ENCODE measurements at places on chromosomes 11 and 22.

- DNase-seq = no peak
Observed at GRCh38 chr11:26025676-26026075, 306.3 kb upstream of the ANO3 start.

DNA sequence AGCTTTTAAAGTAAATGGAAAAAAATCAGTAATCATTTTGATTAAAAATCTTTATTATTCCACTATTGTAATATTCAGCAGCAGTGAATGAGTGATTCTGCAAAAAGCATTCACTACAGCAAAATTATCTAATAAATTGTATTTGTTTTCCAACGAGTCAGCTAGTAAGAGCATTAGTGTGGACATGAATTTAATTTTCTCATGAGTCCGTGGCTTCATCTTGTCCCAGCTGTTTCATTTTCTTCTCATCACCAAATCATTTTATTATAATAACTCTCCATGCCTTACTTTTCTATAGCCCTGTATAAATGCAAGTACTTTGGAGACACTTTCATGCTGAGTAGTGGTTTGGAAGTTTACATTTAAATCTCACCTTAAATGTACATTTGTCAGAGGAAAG is 66.2 kb downstream of the FANCF start:
- no peak for DNase-seq

- no peak for DNase-seq
Observed at GRCh38 chr22:30565341-30565740, 9.1 kb downstream of the GAL3ST1 start.

DNA sequence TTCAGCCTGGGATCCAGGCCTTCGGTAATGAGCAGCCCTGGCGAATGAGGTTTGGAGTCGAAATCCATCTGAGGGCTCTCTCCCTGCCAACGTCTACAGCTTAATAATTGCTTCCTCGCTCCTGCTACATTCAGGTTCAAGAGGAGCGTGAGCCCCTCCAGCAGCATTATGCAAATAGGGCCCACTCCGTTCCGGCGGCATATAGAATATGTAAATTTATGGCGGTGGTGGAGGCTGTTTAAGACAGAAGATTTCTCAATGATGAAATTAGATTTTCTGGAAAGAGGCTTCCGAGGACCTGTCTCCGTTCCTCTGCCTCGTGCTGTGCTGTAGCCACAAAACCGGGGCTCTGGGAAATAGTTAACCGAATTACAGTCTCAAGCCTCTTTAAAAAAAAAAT is 402.8 kb downstream of the MIAT start:
- DNase-seq = no peak

DNA sequence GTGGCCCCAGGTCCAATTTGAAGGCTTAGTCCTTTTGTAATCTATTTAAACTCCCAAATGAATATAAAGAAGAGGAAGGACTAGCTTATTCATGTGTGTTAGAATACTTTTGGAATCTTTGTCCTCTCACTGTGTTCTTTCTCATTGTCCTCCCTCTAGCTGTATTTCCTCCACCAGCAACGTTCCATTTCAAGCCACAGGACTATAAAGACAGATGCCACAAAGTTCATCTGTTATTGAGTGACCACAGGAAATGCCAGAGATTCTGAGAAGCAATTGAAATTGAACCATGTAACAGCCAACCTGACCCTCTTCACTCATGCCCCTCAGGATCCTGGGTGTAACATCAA is 336.6 kb upstream of the API5 start:
- DNase-seq = no peak

- DNase-seq = peak; percentile 99
Observed at GRCh38 chr11:128848815-128849455, 18.2 kb downstream of the KCNJ1 start.

DNA sequence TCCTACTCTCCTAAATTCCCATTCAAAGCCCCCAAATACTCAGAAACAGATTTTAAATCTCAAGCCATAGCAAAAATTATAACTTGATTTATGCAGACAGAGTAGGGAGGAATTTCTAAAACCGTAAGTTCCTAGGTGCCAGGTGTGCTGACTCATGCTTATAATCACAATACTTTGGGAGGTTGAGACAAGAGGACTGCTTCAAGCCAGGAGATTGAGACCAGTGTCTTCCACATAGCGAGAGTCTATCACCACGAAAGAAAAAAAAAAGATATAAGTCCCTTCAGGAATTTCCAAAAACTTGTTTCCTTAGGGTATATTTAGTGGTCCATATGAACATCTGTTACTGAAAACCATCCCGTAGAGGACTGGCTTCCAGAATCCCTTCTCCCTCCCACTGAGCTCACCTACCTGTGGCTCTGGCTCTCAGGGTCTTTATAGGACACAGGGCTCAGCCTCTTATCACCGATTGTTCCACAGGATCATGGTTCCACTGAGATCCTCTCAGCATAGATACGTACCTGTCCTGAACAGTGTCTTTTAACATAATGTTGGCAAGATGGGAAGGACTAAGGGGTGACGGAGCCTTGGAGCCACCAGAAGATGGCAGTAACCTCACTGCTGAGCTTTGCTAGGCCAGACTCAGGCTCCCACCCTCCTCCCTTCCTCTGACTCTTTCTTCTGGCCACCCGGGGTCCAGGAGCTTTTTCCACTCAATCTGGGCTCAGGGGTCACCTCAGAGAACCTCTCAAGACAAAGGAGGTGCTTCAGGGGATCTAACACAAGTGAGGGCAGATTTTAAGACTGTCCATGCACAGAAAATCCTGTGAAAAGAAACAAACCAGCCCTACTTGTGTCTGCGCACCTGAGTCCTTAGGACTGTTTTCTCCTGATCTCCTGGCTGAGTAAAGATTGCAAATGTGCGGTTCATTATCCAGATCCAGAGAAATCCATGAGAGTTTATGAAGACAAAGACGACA is 117.5 kb upstream of the TOP3B start:
- no peak for DNase-seq

Measured in iPS-NIHi11 (cell line).